ENCODE measurements at places on chromosomes 12 and 14.

- DNase-seq = no peak
Observed at GRCh38 chr14:44963044-44963528, 1.1 kb downstream of the TOGARAM1 start.

DNA sequence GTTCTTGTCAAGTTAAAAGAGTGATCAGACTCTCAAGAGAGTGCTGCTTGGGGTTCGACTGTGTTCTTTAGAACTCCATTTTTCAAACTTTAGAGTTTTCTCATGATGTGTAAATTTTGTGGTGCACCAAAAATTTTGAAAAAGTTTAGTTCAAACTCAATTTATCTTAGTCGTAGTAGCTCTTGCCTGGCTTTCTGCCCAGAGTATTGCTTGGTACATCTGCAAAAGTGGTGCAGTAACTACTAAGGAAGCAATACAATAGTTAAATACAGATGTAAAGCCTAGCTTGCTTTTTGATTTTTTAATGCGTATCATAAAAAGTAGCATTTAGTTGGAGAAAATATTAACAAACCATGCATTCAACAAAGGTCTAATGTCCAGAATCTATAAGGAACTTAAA, 9.5 kb upstream of the CCDC91 start:
- DNase-seq = no peak

- no peak for DNase-seq
Observed at GRCh38 chr12:43540470-43540869, 11.5 kb downstream of the ADAMTS20 start.

GRCh38 chr12:753611-754472, 1.5 kb downstream of the WNK1 start:
- no peak for DNase-seq
